ENCODE measurements at places on chromosomes 3 and 15.

GRCh38 chr3:58092521-58092920 lies 84.3 kb downstream of the FLNB start:
- DNase-seq = no peak

DNA sequence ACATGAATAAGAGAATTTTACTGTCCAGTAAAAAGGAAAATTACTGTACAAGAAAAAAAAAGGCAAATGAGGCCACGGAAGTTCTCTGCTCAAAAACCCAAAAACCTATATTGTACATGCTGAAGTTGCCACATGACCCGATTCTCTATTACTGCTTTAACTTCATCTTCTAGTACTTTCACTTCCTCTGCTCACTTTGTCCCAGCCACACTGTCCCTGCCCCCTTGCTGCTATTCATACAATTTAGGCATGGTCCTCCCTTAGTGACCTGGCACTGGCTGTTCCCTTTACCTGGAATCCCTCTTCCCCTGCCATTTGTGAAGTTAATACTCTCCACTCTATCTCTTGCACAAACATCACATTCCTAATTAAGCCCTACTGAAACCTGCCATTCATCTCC lies 457.4 kb downstream of the MAGI1 start:
- DNase-seq = no peak

- DNase-seq = no peak
Observed at GRCh38 chr15:78605201-78605600, 15.6 kb downstream of the CHRNA3 start.

DNA sequence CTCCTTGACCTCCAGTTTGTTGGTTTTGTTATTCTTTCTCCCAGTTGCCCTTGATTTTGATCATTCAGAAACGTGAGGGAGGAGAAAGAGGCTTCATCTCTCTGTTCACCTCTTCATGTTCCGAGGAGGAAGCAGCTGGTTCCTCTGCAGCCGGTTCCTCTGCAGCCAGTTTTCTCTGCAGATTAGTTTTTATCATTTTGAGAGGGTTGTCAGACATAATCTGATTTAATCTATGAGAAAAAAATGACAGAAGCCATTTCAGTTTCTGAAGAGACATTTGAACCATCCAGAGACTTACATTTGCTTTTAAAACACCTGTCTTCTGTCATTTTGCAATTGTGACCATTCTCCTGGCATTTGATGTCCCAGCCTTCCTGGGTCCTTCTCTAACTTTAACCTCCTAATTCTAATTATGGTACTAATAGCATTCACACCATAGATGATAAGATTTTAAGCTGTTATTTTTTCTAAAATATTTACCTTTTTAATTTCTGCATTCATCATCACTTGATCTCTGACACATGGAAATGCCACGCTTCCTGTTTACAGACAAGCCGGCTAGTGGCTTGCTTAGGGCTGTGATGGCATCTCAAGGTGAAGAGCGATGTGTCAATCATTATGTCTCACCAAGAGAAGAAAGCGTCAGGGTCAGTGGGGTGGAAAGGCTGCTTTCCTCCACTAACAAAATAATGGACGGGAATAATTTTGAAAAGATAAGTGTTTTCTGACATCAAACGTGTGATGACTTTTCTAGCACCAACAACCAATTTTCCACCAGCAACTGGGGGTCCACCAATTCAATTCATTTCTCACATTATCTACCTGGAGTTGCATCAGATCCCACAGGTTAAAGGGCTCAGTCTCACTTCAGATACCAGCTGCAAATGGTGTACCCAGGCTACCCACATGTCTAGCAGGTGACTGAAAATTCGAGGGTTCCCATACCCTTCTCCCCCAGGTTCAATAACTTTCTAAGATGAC lies 76.4 kb downstream of the CHRNA7 start:
- no peak for DNase-seq

DNA sequence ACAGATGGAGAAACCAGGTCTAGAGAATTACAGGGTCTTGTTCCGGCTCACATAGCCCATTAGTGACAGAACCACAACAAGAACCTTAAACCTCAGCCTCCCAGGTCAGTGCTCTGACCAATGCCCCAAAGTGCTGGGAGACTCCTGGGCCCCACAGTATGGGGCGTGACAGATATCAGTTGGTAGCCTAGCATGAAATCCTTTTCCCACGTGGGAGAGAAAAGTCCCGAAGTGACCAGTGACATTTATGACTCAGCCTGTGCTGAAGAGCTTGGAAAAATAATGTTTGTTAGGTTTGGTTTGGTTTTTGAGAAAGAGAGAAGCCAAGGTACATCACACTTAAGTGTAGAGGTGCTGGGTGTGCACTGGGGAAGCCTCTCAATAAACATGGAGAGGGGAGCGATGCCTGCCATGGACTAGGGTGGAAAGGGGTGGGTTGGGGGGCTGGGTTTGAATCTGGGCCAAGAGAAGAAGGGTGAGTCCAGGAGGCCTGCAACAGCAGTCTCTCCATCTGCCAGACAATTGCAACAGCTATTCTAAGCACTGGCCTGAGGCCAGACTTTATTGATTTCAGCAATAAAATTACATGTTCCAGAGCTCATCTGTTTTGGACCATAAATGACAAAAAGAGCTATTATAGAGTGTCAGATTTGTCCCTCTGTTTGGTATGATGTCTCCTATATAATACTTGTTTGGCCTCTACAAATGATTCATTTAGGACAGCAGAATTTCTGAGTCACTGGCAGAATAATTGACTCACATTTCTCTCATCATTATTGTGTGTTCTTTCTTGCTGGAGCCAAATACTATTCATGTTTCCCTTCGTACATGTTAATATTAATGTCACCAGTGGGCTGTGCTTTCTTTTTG lies 43.4 kb downstream of the C2CD4A start:
- DNase-seq = no peak

- no peak for DNase-seq
Observed at GRCh38 chr15:88617790-88618189, 3.4 kb upstream of the AEN start.

GRCh38 chr3:103218146-103218545 lies 783.3 kb downstream of the ZPLD1 start:
- DNase-seq = no peak

- no peak for DNase-seq
Observed at GRCh38 chr15:64847016-64847415, 5.3 kb downstream of the PLEKHO2 start.

DNA sequence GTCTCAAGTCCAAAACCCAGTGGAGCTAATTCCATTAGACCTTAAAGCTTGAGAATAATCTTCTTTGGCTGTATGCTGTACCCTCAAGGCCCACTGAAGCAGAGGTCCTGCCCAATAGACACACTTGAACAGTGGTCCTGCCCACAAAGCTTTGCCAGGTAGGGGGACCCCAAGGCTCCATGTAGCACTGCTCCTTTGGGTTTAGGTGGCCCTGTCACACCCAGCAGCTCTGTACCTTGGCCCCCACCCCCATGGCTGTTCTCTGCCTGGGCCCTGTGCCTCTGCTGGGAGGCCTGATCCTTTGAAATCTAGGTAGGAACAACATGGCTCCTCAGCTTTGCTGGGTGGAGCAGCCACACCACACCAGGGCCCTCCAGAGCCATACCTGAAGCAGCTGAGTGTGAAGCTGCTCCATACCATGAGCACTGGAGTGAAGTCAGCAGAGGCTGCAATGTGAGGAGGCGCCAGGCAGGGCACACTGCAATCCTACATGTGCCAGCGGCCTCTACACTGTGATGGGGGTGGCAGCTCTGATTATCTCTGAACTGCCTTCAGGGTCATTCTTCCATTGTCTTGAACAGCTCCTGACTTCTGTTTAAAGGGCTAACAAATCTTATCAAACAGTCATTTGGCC lies 188.0 kb upstream of the CCDC54 start:
- DNase-seq = no peak

GRCh38 chr15:44011238-44011854 lies 183.7 kb downstream of the FRMD5 start:
- no peak for DNase-seq

- DNase-seq = no peak
Observed at GRCh38 chr15:48332642-48333034, 1.4 kb downstream of the DUT start.

DNA sequence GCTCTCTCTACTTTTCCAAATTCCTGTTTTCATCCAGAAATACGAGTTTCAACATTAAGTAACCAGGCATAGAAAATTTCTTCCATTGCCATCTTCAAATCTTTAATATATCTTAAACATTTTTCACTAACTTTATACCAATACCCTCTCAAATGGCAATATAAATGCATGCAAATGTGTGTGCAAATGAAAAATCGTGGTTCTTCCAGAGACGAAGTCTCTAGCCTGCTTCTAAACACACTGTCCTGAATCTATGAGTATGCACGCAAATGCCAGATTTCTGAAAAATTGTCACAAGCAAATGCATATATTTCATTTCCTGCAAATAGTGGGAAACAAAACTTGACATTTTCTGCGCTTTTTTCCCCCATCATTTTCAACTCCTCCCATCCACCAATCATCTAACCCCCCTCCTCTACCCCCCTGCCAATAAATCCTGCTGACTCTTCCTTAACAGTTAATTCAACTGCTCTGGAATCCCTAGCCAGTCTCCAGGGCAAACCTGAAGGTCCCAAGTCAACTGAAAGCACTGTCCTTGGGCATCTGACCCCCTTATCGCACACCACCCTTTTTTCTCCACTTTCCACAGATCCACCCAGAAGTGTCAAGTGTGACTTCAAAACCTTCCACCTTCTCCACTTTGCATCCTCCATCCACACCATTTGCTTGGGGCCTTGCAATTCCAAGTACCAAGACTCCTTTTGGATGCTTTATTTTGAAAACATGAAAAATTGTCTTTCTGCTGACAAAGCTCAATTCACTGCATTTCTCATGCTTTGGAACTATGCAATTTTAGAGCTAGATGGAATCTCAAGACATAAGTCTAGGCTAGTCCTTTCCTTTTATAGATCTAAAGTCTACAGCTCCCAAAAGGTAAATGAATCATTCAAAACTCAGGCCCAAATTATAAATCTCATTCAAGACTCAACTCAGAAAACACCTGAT lies 144.7 kb downstream of the OSBPL10 start:
- no peak for DNase-seq

DNA sequence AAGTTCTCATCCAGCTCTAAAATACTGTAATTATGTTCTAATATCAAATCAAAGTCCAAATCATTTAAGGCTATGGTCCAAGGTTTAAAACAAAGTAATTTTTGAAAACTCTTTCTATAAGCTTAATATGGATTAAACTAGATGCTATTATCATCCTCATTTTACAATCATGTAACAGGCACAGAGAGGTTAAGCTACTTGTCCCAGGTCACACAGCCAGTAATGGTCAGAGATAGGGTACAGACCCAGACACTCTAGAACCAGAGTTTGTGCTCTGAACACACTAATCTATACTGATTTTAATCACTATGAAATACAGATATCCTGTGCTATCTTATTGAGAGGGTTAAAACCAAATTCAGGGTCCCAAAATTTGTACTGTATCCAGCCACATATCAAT lies 44.8 kb downstream of the DENND4A start:
- DNase-seq = no peak

DNA sequence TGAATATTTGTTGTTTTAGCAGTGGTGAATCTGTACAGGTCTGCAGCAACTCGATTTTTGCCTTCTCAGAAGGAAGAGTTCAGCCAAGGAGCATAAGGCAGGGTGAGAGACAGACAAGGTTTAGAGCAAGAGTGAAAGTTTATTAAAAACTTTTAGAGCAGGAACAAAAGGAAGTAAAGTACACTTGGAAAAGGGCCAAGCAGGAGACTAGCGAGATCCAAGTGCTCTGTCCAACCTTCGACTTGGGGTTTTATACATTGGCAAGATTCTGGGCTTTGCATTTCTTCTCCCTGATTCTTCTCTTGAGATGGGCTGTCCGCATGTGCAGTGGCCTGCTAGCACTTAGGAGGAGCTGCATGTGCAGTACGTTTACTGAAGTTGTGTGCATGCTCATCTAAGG lies 46.7 kb upstream of the AADACL2 start:
- DNase-seq = no peak

- DNase-seq = no peak
Observed at GRCh38 chr3:180827171-180827570, 85.3 kb upstream of the FXR1 start.

GRCh38 chr3:43736558-43737440 lies 46.1 kb downstream of the ABHD5 start:
- DNase-seq = peak; percentile 29

GRCh38 chr15:44035781-44036699 lies 159.0 kb downstream of the FRMD5 start:
- no peak for DNase-seq

DNA sequence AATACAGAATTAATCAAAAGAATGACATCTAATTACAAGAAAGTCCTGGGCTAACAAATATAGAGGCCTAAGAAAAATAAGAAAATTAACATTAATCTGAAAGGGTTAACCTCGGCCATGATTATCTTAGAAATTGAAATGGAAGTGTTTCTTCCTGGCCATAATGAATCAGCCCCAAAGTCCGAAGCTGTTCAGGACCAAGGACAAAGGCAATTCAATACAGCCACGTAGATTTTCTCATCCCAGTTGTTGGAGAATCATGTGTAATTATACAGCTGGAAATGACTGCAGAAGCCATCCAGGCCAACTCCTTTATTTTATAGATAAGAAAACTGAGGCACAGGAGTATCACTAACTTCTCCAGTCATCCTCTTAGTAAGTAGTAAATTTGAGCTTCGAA lies 38.0 kb upstream of the GBE1 start:
- DNase-seq = no peak

DNA sequence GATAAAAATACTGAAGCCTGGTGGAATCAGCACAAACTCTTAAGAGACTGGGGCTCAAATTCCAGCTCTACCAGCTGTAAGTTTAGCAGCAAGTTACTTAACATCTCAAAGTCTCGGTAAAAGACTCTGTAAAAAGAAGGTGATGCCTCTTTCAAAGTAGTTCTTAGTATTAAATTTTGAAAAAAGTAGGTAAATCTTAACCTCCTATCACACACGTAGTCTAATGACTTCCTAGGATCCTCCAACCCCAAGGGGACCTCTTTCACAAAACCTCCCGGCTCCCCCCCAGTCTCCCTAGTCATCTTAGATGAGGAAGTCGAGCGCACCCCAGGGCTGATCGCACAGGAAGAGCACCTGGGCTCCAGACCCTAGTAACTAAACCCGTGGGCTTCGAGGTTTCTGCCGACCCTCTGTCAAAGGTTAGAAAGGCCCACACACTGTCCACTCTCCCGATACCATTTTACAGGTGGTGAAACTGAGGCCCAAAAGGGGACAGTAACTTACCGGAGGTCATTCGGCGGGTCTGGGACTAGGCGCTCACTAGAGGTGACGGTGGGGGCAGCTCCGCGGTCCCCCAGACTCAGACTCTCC lies 427 bp downstream of the MBD4 start:
- no peak for DNase-seq

DNA sequence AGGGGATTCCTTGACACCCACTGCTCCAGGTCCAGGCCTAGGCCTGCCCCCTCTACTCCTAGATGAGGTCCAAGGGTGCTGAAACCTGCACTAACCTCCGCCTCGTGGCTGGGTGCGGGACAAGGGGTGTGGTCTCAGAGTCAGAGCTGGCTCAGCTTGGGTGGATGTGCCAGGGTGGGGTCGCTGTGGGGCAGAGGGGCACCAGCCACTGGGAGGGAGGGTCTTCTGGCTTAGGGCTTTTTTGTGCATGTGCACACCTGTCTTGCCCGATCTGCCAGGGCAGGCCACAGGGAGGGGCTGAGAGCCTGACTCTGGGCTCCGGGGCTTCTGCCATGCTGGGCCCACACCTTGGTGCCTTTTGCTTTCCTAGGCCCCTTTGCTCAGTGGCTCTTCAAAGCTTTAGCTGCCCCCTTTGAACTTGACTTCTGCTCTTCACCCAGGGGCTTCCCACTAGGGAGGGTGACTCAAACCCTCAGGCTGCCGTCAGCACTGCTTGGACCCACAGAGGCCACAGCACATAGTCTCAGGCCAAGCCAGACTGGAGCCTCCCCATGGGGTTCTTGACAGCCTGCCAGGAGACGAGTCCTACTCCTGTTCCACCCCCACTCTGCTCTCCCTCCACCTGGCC lies 73.0 kb downstream of the KLF13 start:
- DNase-seq = no peak
